ENCODE measurements at places on chromosomes 4 and X.

DNA sequence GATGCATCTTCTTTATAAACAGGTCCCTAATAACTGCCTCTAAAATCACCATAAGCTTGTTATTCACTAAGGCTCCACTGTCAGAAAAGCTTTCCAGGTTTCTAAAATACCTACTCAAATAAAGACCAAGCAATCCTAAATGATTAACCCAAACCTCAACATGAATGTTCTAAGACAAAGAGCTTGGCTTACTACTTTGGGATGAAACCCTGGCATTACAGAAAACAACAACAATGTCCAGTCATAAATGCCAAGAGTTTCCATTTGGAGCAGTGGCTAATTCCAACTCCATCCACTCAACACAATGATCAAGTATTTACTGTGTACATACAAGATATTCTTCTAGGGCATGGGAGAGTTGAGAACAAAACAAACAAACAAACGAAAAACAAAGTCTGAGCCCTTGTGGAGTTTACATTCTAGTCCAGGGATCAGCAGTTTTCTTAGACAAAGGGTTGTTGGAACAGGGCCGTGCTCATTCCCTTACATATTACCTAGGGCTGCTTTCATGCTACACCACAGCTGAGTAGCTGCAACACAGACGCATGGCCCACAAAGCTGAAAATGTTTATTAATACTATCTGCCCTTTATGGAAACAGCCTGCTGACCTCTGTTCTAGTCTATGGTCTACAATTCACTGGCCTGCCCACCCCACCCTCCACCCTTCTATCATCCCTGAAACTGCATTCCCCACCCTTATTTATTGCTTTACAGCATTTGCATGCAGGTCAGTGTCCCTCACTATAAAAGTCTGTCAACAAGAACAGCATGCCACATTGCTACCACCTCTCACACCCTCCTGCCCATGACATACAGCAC lies 23.7 kb downstream of the ABCG2 start:
- no peak for DNase-seq

DNA sequence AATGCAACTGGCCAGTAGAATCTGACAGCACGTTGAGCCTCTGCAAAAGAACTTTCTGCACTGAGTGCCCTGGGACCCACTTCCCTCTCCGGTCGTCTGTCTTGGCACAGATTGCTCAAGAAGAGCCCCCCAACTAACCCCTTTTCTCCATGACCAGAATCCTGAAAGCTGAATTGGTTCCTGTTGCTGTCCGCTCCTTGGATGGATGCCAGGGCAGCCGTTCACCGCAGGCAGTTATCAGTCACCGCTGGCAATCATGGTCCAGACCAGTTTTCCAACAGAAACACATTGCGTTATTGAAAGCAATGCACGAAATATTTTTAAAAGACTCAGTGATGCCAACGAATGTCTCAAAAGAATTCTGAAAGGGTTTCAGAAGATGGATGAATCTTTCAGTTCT lies 733.7 kb upstream of the FRG1 start:
- DNase-seq: no peak

- DNase-seq: no peak
These were observed 12.5 kb downstream of the LDOC1 start for GRCh38 chrX:141164406-141164805.

- DNase-seq: no peak
These were observed 32.9 kb upstream of the DCX start for GRCh38 chrX:111444881-111445280.

DNA sequence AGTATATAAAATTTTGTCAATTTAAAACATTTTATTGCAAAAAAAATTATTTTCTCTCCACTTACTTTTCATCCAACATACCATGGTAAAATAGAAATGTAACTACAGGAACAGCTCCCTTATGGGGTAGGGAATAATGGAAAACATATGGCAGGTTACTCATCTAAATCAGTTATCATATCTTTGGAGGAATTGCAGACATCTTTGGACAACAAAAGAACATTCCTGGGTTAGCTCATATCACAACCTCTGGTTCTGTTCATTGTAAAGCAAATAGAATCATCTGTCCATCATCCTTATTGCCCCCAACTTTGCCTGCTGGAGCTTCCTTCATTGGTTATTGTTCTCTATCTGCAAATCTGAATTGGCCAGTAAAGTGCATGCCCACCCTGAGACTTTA lies 387.5 kb upstream of the GRID2 start:
- no peak for DNase-seq

DNA sequence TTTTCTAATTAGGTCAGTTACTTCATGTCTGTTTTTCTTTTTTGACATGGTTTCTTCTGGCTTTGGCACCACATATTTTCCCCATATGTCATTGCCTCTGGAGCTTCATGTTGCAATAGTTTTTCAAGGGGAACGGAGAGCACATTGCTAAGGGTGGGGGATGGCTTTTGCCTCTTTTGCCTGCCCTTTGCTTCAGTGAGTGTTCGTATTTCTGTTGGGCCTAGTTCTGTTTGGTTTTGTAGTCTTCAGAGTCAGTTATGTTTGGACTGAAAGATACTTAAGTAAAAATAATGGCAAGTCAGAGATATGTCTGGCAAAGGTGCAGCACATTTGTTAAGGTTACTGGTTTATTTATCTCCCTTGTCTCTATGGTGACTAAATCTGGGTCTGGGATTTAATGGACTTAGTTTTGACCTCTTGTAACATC lies 29.1 kb downstream of the FHL1 start:
- no peak for DNase-seq

DNA sequence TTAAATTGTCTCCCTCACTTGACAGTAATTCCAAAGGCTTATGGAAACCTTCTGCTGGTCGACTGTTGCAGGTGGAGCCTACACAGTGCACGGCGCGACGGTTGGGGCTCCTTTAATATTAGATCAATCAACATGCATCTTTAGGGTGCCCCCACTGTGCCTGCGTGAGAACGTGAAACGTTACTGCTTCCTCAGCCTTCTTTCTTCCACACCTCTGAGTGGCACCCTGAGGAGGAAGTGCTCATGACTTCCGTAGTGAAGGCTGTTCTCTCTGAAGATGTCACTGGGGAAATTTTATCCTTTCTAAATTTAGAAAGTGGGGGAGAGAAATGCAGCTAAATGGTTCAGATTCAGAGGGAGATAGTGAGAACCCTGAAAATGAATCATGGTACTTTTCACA lies 184.0 kb upstream of the ZFP42 start:
- DNase-seq: no peak

DNA sequence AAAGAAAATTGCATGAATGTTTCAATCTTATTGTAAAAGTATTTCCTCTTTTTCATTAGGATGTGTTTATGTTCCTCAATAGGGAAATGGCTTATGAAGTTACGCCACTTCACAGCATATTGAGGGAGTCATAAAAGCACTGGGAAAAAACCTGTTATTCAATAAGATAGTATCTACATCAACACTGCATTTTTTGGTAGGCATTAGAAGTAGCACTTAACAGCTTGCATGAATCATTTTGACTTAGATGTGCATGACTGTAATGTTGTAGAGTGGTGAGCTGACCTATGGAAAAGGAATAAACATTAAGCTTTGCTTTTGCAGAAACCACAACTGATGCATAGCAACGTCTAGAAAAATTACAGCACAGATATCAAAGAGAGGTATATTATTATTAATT lies 111.2 kb upstream of the GRXCR1 start:
- DNase-seq: no peak

- DNase-seq: no peak
These were observed 328.5 kb downstream of the PPP3CA start for GRCh38 chr4:101018836-101019235.

DNA sequence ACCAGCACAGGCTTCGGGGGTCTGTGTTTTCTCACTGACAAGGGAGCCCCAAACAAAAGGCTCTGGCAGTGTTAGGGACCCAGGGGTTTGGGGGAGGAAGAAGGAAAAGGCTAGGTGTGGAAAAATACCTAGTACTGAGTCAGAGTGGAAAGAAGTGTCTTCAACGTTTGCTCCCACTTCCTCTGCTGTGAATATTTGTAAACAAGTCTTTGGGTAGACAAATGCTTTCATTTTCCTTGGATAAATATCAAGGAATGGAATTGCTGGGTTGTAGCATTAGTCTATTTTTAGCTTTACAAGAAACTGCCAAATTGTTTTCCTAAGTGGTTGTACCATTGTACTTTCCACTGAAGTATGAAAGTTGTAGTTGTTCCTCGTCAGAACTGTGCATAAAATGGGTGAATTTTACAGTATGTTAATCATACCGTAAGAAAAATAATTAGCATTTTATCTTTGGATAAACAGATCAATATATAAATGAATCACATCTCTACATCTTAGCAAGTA lies 17.4 kb downstream of the COL4A5 start:
- no peak for DNase-seq

- no peak for DNase-seq
These were observed 233.8 kb upstream of the UGT8 start for GRCh38 chr4:114364857-114365256.

- DNase-seq: no peak
These were observed 279.6 kb upstream of the EDA2R start for GRCh38 chrX:66918511-66918910.

- no peak for DNase-seq
These were observed 28.5 kb downstream of the PJA1 start for GRCh38 chrX:69136546-69137331.

GRCh38 chr4:38752372-38752940 lies 30.3 kb downstream of the TLR10 start:
- no peak for DNase-seq

DNA sequence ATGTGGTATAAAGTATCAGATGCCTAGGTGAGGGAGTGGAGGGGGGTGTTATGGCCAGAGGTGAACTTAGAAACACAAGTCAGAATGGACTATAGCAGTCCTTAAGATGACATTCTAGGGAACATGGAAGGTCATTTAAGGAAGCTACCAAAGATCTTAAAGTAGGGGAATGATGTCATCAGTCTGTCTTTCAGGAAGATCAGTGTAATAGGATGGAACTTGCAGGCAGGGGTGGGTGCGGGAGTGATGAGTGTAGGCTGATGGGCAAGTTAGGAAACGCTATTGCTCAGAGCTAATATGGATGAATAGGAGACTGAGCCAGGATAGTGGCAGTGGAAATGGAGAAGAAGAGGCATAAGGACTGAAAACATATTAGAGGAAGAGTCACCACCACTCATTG lies 27.5 kb upstream of the CWH43 start:
- DNase-seq: no peak

DNA sequence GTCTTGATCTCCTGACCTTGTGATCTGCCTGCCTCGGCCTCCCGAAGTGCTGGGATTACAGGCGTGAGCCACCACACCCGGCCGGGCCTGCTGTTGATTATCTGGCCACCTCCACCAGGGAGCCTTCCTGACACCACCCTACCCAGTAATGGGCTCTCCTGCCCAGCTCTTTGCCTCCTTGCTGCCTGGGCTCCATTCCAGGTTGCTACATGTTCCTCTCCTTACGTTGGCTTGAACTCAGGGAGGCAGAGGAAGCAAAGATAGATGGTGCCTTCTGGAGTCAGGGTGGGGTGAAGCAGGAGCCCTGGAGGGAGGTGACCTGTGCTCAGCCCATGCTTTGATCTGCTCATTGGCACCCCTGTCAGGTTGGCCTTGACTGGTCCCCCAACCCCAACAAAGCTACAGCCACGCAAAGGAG lies 26.3 kb downstream of the FLNA start:
- DNase-seq: no peak

GRCh38 chrX:40474645-40475044 lies 106.1 kb upstream of the ATP6AP2 start:
- no peak for DNase-seq

DNA sequence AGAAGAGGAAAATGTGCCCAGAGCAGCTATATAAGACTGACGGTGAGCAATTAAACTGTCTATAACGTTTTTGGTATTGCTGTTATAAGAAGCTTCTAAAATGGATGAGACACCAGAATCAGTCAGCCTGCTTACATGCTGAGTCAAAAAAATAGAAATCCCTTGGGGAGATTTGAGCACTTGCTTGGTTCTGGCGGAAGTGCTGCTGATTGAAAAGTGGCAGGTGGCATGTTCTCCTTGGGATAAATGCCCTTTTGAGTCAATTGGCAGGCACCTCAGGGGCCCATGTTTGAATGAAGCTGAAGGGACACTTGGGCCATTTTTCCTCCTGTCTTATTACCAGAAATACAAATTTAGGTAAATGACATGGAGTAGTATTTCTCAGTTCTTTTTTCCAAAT lies 148.7 kb downstream of the PTCHD1 start:
- no peak for DNase-seq

DNA sequence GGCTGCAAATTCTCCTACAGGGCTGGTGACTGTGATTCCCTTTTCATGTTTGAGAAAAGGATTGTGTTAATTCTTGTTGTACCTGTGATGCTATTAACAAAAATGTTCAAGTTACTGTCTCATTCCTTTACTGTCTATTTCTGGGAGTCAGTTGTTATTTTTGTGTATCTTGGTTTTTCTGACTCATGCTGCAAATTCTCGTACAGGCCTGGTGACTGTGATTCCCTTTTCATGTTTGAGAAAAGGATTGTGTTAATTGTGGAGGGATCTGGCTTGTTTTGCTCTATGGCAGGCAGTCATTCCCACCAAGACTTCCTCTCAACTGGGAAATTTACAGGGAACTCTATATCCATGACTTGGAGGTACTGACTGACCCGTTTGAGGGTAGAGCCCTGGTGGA lies 693.4 kb upstream of the INTU start:
- no peak for DNase-seq

DNA sequence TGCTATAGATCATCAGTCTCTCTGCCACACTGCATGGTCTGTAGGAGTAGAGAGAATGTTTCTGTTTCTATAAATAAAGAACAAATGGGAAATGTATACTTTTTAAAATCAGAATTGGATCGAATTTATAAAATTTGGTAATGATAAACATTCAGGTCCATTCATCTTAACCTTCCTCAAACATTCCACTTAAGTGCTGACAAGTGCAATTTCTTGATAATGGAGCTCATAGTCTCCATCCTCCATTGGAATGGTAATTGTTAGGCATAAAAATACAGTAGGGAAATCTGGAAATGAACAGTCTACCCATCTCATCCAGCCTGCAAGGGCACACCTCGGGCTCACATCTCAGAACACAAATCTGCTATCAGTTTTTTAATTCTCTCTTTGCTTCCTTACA lies 122.6 kb upstream of the PACRGL start:
- no peak for DNase-seq

DNA sequence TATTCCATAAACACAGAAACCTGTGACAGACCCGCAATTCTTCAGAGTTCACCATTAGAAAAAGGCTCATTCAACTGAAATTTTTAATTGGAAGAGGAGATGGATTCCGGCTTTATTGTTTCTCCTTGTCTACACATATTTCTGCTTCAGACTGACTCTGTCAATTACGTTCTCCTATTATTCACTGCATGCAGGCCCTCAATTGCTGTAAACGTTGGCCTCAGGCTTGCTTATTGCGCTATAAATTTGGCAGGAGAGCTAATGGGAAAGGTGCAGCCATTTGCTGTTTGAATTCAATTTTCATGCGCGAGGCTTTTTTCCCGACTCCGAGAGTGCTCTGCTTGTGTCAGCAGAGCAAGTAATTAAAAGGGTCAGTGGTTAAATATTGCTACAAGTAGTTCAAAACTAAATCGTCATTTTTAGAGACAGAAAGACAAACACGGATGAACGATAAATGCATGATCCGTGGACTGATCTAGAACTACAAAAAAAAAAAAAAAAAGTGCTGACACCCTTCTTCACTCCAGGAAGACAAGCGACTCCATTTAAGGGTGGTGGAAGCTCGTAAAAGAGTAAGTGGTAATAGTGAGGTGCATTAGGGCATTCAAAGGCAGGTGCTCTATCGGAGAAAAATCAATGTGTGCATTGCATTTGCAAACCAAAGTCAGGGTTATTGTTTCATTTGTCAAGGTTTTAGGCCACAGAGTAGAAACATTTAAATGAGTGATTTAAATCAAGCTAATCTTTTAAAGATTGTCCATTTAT lies 841.6 kb upstream of the FRG1 start:
- DNase-seq: no peak

GRCh38 chr4:55029821-55030503 lies 95.4 kb downstream of the KDR start:
- no peak for DNase-seq

- DNase-seq: no peak
These were observed 35.7 kb downstream of the PARM1 start for GRCh38 chr4:74968456-74969164.
